Hematopoietic multipotent progenitor cell treated with erythropoietin and hydrocortisone succinate and interleukin-3 and kit ligand, for 8 days (in vitro differentiated cells): ENCODE measurements at places on chromosomes 6 and 20.

GRCh38 chr20:8464368-8464767, 332.3 kb downstream of the PLCB1 start:
- DNase-seq: no peak

DNA sequence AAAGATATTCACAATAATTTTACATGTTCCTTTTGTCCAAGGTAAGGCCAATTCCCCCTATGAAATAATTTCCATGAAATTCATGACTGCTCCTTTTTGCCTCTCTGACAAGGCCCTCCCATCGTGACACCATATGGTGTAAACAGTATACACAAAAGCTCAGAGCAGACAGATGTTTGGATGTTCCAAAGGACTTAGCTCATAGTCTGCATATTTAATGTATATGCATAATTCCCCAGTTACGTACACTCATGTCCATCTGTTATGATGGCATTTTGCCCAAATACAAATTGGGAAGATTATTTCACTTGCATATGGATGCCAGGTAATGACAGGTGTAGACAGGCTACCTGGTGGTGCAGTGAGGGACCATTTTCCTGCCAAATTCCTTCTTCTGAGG, 376.5 kb downstream of the KHDRBS2 start:
- DNase-seq: no peak

GRCh38 chr6:77368660-77369313, 94.5 kb downstream of the HTR1B start:
- peak; percentile 58 for DNase-seq

DNA sequence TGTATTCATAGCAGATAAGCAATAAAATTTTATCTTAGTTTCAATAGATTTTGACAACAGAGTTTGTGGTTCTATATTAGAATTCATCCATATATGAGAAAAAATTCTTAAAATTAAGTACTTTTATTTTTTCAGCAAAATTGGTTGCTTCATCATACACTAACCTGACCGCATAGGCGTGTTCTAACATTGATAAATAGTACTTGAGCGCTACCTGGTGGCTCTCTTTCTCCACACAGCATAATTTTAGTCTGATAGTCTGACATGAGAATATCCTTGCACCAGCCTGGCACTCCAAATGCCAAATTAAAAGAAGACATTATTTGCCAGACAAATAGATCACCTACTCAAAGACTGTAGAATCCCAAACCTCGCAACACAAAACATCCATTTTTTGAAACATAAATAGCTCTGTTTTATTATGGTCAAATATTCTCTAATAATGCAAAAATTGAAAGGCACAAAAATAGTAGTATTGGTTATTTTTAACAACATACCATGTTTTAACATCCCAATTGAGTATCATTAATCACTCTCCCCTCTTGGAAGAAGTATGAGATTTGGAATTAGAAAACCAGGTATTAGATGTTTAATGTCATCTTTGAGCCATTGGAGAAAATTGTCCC, 33.0 kb upstream of the FILIP1 start:
- DNase-seq: peak; percentile 74

DNA sequence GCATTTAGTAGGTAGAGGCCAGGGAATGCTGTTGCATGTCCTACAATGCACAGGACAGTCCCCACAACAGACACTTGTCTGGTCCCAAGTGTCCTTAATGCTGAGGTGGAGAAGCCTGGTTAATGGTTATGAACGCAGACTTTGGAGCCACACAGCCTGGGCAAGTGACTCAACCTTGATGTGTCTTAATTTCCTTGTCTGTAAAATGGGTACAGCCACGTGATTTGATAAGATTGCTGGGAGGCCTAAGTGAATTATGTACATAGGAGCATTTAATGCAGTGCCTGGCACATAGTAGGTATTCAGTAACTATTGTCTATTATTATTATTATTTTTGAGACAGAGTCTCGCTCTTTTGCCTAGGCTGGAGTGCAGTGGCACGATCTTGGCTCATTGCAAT, 11.4 kb downstream of the KCNG1 start:
- no peak for DNase-seq
